CD8-positive, alpha-beta T cell (primary cell): ENCODE measurements at places on chromosomes 13 and 19.

GRCh38 chr13:59358014-59358413 lies 805.7 kb downstream of the DIAPH3 start:
- DNase-seq = no peak

DNA sequence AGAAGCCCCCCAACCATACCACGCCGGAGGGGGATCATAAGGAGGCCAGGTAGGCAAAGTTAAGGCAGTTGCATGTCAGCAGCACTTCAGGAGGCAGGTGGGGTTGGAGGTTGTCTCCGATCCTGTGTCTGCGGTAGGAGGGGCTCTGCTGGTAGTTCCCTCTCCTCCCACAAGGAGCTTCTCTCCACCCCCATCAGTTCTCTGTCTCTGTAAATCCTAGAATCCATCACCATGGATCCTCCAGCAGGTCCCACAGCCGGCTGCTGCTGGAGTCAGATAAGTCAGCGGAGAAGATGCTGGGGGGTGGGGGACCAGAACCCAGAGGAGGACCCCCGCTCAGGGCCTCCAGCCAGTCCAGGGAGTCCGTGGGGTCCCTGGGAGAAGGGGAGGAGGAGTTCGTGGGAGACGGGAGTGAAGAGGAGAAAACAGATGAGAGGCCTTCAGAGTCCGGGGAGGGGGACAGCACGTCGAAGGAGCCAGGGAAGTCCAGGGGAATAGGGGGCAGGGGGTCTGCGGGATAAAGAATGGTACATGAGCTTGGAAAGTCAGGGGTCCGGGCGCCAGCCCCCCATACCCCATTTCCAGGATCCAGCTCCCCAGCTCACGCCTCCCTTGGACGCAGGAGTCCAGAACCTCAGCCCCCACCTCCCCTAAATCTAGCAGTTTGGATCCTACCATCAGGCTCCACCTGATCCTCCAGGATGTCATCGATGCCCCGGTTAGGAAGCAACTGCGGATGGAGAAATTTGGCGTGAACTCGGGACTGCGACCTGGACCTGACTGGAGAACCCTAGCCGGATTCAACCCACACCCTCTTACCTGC lies 6.3 kb downstream of the MAMSTR start:
- no peak for DNase-seq

GRCh38 chr13:94312511-94313216 lies 166.8 kb downstream of the DCT start:
- DNase-seq = peak; percentile 49

GRCh38 chr13:45132369-45133064 lies 12.2 kb downstream of the GTF2F2 start:
- DNase-seq = no peak

DNA sequence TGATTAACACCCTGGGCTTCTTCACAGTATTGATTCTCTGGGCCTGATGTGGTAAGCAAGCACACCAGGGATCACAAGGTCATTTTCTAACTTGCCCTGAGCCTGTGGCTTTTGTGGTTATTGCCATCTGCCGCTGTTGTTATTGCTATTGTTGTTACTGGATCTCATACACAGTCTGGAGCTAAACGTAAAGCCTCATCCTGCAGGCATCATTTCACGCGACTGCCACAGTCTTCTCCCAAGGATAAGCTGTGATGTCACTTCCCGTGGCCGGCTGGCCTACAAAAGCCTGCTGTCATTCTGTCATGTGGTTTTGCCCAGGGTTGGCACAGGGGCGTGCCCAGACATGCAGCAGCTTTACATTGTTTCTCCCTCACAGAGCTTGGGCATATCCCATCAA lies 154.0 kb upstream of the GPR12 start:
- DNase-seq = no peak
